ENCODE measurements at places on chromosomes 5 and 9. TPM values are rescaled to one million over a fixed set of nuclear protein-coding genes. Genes with fewer than 3 reads are reported as not detected.

Gene GPSM1
- 9.5 TPM for total RNA-seq

- H3K27me3 ChIP-seq, result no peaks in the 10 kb centered on the region
- H3K36me3 ChIP-seq, result no peaks in the 10 kb centered on the region
- no peak for DNase-seq
- no peaks in the 10 kb centered on the region for H3K4me1 ChIP-seq
Measured at GRCh38 chr9:76677481-76678055, 86.7 kb upstream of the PCA3 start.

GRCh38 chr5:118233606-118234005 lies 754.7 kb downstream of the DTWD2 start:
- DNase-seq, result no peak
- 0 out of 2 replicates have a peak, but pooled peaks cover 4% of the 10 kb centered on the region for H3K27me3 ChIP-seq
- H3K36me3 ChIP-seq, result no peaks in the 10 kb centered on the region
- no peaks in the 10 kb centered on the region for H3K4me1 ChIP-seq

GRCh38 chr9:16628413-16628812 lies 242.1 kb downstream of the BNC2 start:
- H3K27ac ChIP-seq, result no peak overlapping the region
- peaks cover 14% of the 10 kb centered on the region for H3K4me1 ChIP-seq
- H3K36me3 ChIP-seq, result no peaks in the 10 kb centered on the region
- H3K4me3 ChIP-seq, result no peak overlapping the region
- DNase-seq, result no peak

Gene FYB1
- total RNA-seq, result 10.5 TPM

Gene NTNG2
- not detected for total RNA-seq

GRCh38 chr9:99050292-99050911 lies 54.5 kb upstream of the TGFBR1 start:
- H3K27ac ChIP-seq, result peak overlapping the region; percentile 86
- DNase-seq, result peak; percentile 92
- H3K27me3 ChIP-seq, result no peaks in the 10 kb centered on the region
- H3K4me1 ChIP-seq, result peaks cover 76% of the 10 kb centered on the region
- H3K36me3 ChIP-seq, result no peaks in the 10 kb centered on the region

- no peaks in the 10 kb centered on the region for H3K36me3 ChIP-seq
- peaks cover 34% of the 10 kb centered on the region for H3K4me1 ChIP-seq
- peak overlapping the region; percentile 100 for H3K27ac ChIP-seq
- H3K4me3 ChIP-seq, result no peak overlapping the region
- no peak for DNase-seq
Measured at GRCh38 chr9:6564868-6565267, 80.7 kb downstream of the GLDC start.

Gene KCNIP1
- total RNA-seq, result not detected

Gene FOXD4L3
- not detected for total RNA-seq

- H3K27ac ChIP-seq, result peak overlapping the region; percentile 48
- peaks cover 19% of the 10 kb centered on the region for H3K4me1 ChIP-seq
- DNase-seq, result no peak
- no peaks in the 10 kb centered on the region for H3K36me3 ChIP-seq
- no peak overlapping the region for H3K4me3 ChIP-seq
Measured at GRCh38 chr5:78779262-78779661, 130.7 kb upstream of the LHFPL2 start.

Gene SLC27A6
- total RNA-seq, result not detected

- no peaks in the 10 kb centered on the region for H3K36me3 ChIP-seq
- no peak for DNase-seq
- H3K4me3 ChIP-seq, result no peak overlapping the region
- H3K4me1 ChIP-seq, result peaks cover 20% of the 10 kb centered on the region
Measured at GRCh38 chr9:32723789-32724325, 59.5 kb upstream of the TMEM215 start.

Gene ALDH7A1
- total RNA-seq, result 111 TPM

- peaks cover 8% of the 10 kb centered on the region for H3K4me1 ChIP-seq
- no peak overlapping the region for H3K4me3 ChIP-seq
- H3K27me3 ChIP-seq, result no peaks in the 10 kb centered on the region
- no peak for DNase-seq
- 0 out of 2 replicates have a peak, but pooled peaks cover 6% of the 10 kb centered on the region for H3K36me3 ChIP-seq
- no peak overlapping the region for H3K27ac ChIP-seq
Measured at GRCh38 chr9:129958796-129959195, 84.2 kb downstream of the FNBP1 start.

Gene IFNK
- not detected for total RNA-seq

Gene SHC3
- total RNA-seq, result 15.9 TPM

DNA sequence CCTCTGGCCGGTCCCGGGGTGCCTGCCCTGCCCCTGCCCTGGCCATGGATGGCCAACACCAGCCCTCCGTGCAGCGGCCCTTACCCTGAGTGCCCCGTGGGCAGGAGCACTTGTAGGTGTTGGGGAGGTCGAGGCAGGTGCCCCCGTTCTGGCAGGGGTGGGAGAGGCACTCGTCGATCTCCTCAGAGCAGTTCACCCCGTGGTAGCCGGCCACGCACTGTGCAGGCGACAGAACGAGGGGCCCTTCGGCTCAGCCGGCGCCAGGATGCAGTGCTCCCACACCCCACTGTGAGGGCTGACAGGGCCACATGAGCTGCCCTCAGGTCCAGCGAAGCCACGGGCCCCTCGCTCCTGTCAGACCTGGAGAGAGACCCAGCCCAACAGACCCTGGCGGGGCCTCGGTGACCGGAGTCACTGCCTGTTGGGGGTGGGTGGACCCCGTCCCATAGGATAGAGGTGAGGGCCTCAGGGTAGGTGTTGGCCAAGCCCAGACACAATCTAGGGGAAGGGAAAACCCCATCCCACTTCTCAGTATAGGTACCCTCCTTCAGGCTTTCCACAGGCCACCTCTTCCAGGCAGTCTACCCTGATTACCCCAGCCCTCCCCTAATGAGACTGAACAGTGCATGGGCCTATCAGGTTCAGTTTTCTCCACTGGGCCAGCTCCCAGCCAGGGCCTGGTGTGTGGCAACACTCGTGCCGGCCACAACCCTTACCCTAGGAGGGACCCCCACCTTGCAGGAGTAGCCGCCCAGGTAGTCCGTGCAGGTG lies 24.6 kb upstream of the SEC16A start:
- no peak overlapping the region for H3K27ac ChIP-seq
- no peak for DNase-seq
- H3K27me3 ChIP-seq, result no peaks in the 10 kb centered on the region
- H3K36me3 ChIP-seq, result no peaks in the 10 kb centered on the region
- no peak overlapping the region for H3K4me3 ChIP-seq

- no peak overlapping the region for H3K27ac ChIP-seq
- H3K4me1 ChIP-seq, result peaks cover 17% of the 10 kb centered on the region
- peaks cover 9% of the 10 kb centered on the region for H3K36me3 ChIP-seq
- no peak overlapping the region for H3K4me3 ChIP-seq
- DNase-seq, result no peak
Measured at GRCh38 chr9:136412962-136413361, 2.5 kb downstream of the PMPCA start.

Gene JADE2
- 82.1 TPM for total RNA-seq

DNA sequence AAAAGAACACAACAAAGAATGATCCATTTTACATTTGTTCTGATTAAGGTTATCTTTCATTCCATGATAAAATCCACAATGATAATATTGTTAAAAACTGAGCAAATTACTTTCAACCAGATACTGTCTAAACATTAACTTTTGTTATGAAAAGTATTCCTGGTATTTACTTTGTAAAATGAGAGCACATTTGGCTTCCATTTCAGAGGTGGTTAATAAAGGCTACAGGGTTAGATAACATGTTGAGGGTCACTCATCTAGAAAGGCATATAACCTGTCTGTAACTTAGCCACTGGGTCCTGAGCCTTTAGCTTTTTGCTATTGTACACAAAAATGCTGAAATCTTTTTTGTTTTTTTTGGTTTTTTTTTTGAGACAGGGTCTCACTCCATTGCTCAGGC lies 99.3 kb downstream of the ANXA2R start:
- H3K27ac ChIP-seq, result no peak overlapping the region
- H3K4me1 ChIP-seq, result peaks cover 22% of the 10 kb centered on the region

Gene DMRT3
- total RNA-seq, result not detected

DNA sequence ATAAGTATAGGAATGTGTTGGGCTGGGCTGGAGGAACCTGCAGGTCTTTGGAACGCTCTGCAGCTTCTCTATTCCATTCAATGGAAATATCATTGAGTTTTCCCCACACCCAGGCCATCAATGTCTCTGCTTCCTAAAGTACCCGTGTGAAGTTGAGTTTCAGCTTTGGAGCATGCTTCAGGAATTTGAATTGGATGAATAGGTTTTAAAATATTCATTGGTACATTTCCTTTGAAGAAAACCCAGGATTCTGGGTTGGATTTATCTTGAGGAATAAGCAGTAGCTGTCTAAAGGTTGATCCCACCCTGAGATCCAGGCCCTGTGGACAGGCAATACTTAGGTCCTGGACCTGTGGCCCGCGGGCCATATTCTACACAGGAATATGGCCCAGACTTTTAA lies 37.3 kb downstream of the INSYN2B start:
- no peak for DNase-seq
- no peak overlapping the region for H3K27ac ChIP-seq
- no peak overlapping the region for H3K4me3 ChIP-seq

Gene QRFP
- not detected for total RNA-seq

GRCh38 chr5:32542216-32543059 lies 42.9 kb upstream of the SUB1 start:
- H3K36me3 ChIP-seq, result no peaks in the 10 kb centered on the region
- H3K4me3 ChIP-seq, result no peak overlapping the region
- no peak for DNase-seq
- peaks cover 6% of the 10 kb centered on the region for H3K27me3 ChIP-seq

DNA sequence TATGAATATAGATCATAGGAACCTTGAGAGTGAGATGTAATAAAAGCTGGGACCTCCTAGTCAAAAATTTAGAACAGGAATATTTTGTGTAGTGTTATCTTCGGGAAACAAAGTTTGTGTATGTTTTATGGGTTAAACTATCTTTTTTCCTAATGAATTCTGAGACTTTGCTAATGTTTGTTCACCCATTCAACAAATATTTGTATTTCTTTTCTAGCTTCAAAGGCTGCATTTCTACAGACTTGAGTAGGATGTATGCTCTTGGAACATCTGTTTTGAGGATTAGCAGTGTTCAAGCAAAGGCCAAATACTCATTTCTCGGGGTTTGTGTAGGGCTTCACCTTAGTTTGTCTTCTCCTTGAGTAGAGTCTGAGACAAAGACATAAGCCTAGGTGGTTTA lies 16.2 kb downstream of the NDUFS4 start:
- H3K36me3 ChIP-seq, result no peaks in the 10 kb centered on the region
- no peak overlapping the region for H3K27ac ChIP-seq
- no peak overlapping the region for H3K4me3 ChIP-seq
- H3K27me3 ChIP-seq, result no peaks in the 10 kb centered on the region
- H3K4me1 ChIP-seq, result no peaks in the 10 kb centered on the region

GRCh38 chr9:69178583-69179011 lies 4.5 kb downstream of the TJP2 start:
- peak overlapping the region; percentile 97 for H3K27ac ChIP-seq
- peaks cover 78% of the 10 kb centered on the region for H3K4me1 ChIP-seq
- peaks cover 5% of the 10 kb centered on the region for H3K36me3 ChIP-seq

DNA sequence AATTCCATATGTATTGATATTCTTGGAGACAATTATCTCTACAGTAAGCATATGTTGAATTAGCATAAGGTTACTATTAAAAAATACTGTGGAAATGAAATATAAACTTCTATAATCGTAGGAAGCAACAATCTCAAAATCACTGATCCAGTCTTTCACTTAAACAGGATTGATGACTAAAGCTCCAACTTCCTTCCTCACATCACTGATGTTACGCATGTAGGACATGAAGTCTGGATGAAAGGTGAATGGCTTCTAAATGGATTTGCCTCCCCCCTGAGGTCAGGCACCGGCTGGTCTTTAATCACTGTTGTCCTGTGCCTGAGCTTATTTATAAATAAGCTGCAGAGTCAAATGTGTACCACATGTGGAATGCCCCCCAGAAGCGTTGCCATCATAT lies 157.1 kb upstream of the NFIB start:
- H3K36me3 ChIP-seq, result no peaks in the 10 kb centered on the region
- no peaks in the 10 kb centered on the region for H3K4me1 ChIP-seq
- 0 out of 2 replicates have a peak, but pooled peaks cover 2% of the 10 kb centered on the region for H3K27me3 ChIP-seq
- H3K4me3 ChIP-seq, result no peak overlapping the region
- DNase-seq, result no peak

Gene GPR150
- 0.17 TPM for total RNA-seq

GRCh38 chr9:22088717-22089061 lies 79.6 kb upstream of the CDKN2B start:
- H3K27me3 ChIP-seq, result no peaks in the 10 kb centered on the region
- 0 out of 2 replicates have a peak, but pooled peaks cover 4% of the 10 kb centered on the region for H3K36me3 ChIP-seq
- H3K4me1 ChIP-seq, result peaks cover 42% of the 10 kb centered on the region
- H3K4me3 ChIP-seq, result no peak overlapping the region

GRCh38 chr5:149397530-149397929 lies 18.4 kb upstream of the IL17B start:
- no peak for DNase-seq
- no peak overlapping the region for H3K27ac ChIP-seq
- H3K4me3 ChIP-seq, result no peak overlapping the region
- no peaks in the 10 kb centered on the region for H3K4me1 ChIP-seq
- no peaks in the 10 kb centered on the region for H3K36me3 ChIP-seq

- DNase-seq, result no peak
- no peaks in the 10 kb centered on the region for H3K36me3 ChIP-seq
- no peak overlapping the region for H3K4me3 ChIP-seq
- H3K4me1 ChIP-seq, result peaks cover 25% of the 10 kb centered on the region
Measured at GRCh38 chr9:38079461-38080031, 10.5 kb upstream of the SHB start.

Gene NUTM2F
- 0.15 TPM for total RNA-seq

DNA sequence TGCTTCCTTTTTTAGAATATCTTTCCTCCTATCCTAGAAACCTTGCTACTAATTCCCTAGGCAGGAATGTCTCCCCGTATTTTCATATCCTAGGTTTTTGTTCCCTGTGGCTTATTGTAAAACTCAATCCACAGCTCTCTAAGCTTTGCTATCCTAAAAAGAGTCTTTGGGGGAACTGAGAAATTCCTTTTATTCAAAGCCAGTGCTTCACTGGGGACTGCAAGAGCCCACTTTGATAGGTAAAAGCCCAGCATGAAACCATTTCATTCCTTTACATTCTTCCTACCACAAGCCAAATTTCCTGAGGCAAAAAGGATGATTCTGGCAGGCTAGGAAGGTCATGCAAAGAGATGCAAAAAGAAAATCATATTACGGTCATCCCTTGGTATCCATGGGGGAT lies 5.8 kb upstream of the HACD4 start:
- DNase-seq, result no peak
- H3K27me3 ChIP-seq, result no peaks in the 10 kb centered on the region
- no peak overlapping the region for H3K27ac ChIP-seq
- H3K4me3 ChIP-seq, result no peak overlapping the region
- no peaks in the 10 kb centered on the region for H3K4me1 ChIP-seq

DNA sequence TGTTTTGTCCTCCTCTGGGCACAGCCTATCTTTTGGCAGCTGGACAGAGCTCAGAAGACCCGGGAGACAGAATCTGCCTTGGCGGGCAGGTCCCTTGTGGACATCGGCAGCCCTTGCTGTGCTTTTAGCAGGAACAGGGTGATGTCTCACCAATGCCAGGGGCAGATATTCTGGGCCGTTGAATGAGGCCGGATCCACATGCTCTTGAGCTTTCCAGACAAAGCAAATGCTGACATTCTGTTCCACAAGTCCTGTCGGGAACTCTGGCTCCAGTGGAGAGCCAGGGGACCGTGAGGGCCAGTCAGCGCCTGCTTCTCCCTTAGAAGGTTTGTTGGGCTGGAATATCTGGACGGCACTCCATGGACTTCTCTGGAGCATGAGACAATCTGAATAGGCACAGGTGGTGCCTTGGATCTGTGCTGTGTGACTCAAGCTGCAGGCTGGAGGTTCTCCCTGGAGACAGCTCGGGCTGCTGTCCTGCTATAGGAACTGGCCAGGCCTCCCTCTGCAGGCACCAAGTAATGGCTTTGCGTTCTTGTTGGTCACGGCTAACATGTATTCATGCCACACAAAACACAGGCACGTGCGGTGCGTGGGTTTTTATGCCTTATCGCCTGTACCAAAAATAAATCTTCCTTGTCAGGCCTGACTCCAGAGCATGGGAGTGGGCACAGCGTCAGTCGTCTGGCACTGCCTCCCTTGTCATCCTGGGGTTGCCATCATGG lies 80.3 kb downstream of the GADD45G start:
- H3K36me3 ChIP-seq, result no peaks in the 10 kb centered on the region
- DNase-seq, result no peak
- no peaks in the 10 kb centered on the region for H3K4me1 ChIP-seq
- no peak overlapping the region for H3K4me3 ChIP-seq
